ENCODE measurements at places on chromosomes 3 and 15.

GRCh38 chr3:13544951-13545651, 3.8 kb upstream of the FBLN2 start:
- no peak for DNase-seq

DNA sequence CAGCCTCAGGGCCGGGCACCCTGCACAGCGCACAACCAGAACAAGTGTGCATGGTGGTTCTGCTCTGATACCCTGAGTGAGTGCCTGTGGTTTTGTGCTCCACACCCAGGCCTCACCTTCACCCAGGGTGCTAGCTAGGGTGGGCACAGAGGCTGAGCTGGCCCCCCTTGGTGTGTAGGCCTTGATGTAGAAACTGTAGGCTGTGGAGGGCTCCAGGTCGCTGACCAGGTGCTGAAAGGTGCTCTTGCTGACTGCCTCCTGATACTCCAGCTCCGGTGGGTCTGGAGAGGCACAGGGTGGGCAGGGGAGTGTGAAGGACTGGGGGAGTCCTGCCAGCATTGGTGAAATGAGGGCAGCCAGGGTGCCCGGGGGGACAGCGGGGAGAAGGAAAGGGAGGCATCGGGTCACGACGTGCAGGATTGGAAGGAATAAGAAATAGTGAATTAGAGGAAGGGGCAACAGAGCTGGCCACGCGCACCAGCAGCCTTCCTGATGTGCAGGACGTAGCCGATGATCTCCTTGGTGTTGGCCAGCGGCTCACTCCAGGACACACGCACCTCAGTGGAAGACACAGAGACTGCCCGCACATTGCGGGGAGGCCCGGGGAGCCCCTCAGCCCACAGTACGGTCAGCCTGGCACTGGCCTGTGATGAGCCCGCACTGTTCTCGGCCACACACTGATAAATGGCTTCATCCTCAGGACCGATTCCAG, 26.6 kb downstream of the RNU5B-1 start:
- no peak for DNase-seq

DNA sequence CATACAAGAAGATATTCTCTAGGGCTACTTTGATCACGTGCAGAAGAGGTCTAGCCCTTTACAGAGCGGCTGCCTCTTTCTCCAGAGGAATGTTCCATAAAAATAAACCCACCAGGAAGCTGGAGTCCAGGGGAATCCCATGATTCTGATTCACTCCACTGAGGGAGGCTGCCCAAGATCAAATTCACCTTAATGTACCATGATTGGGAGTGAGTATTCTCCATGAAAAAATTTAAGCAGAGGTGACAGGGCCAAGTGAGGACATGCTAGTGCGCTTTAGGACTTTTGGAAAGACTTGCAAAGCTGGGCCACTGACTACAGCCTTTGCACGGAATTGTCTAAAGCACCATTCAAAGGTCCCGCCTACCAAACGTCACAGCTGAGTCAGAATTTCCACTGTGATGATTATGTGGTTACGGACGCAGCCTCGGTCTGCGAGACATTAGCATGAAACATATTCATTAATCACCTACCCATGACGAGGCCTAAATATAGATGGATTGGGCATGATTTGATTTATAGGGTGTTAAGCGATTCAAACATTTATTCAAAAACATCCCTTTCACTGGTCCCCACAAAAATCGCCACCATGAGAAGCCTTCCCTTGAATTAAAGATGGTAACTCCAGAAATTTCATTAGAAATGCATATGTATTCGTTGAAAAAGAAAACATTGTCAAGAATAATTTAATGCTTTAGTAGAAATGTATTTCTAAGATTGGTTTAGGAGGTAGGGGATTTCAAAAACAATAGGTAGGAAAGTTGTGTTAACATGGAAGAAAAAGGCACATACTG, 152.6 kb downstream of the GREM1 start:
- DNase-seq: no peak

DNA sequence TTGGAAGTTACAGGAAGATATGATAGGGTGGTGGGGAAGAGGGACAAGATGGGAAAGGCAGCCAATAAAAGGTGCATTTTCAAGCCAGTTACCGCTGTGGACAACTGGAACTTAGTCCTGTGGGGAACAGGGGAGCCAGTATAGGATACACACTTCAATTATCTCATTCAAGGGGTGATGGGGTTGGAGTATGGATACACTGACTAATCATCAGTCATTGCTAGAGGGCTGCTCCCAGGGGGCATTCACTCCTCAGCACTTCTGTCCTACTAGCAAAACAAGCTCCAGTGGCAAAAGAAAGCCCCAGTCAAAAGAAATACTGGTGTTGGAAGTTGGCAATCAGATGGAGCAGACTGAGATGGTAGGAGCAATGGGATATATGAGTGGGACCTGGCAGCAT, 183.4 kb upstream of the GADL1 start:
- no peak for DNase-seq

DNA sequence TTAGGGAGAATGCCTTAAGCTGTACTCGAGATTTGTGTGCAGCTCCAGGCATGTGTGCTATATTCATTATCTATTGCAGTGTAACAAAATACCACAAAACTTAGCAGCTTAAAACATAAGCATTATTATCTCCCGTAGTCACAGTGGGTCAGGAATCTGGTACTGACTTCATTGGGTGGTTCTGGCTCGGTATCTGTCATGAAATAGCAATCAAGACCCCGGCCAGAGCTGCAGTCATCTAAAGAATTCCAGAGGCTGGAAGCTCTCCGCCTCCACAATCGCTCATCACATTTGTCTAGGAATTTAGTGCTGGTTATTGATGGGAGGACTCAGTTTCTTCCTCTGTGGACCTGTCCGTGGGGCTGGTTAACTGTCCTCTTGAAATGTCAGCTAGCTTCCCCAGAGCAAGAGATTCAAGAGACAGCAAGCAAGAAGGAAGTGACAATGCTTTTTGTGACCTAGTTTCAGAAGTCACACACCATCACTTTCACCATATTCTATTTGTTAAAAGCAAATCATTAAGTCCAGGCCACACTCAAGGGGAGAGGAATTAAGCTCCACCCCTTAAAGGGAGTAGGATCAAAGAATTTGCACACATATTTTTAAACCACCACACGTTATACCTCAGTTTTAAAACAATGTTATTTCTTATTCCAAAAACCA, 76.1 kb downstream of the TOP2B start:
- no peak for DNase-seq

GRCh38 chr3:178686826-178687225, 150.6 kb downstream of the KCNMB2 start:
- no peak for DNase-seq

GRCh38 chr15:59159210-59159609, 47.4 kb upstream of the LDHAL6B start:
- DNase-seq: no peak

GRCh38 chr3:72049300-72049699, 264.4 kb upstream of the PROK2 start:
- DNase-seq: no peak

- DNase-seq: no peak
Measured at GRCh38 chr3:30170681-30171438, 435.5 kb upstream of the TGFBR2 start.

- no peak for DNase-seq
Measured at GRCh38 chr3:146345900-146346299, 95.0 kb upstream of the PLSCR4 start.

DNA sequence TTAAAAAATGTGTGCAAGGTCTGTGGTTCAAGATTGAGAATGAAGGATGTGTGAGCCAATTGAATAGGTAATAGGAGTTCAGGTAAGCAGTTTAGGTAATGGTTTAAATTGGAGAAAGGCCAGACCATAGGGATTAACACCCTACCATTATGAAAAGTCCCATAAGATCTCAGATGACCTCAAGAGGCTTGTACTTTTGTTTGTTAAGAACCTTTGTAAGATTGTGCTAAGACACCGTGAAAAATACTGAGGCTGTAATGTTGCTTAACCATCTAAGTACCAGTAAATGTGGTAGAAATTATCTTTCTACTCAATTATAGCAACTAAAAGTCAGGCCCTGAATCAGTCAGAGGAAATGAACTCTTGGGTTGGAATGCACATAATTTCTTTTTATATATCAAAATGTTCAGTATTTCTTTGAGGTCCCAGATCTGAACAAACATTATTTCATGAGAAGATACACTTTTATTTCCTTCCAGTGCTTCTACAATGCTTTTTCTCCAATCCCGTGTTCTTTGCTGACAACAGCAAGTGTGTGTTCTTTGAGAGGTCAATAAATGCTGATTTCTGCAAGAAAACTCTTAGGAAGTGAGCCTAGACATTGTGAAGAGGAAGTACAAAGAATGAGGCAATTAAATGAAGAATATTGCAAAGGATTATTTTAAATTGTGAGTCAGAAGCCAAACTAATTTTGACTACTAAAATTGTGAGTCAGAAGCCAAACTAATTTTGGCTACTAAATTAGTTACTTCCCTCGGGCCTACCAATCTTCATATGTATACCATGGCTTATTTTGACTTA, 66.4 kb downstream of the TCF12 start:
- DNase-seq: no peak

DNA sequence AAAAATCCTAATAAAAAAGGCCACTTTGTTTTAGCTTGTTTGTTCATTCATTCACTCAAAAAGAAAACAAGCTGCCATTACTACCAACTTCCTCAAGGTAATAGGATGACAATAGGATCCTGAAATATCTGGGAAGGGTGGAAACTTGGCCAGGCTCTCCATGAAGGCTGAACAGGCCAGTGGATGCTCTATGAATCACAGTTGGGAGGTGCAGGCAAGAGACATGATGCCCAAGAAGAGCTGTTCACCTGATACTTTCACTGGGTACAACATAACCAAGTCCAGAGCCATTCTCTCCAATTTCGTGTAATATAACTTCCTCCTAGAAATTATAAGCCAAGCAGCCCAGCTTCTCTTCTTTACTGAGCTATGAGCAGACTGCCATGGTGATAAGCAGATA, 37.3 kb downstream of the NMNAT3 start:
- no peak for DNase-seq

GRCh38 chr3:74089814-74090213, 465.1 kb upstream of the PDZRN3 start:
- no peak for DNase-seq

- DNase-seq: no peak
Measured at GRCh38 chr15:91634179-91634578, 219.3 kb upstream of the SLCO3A1 start.

DNA sequence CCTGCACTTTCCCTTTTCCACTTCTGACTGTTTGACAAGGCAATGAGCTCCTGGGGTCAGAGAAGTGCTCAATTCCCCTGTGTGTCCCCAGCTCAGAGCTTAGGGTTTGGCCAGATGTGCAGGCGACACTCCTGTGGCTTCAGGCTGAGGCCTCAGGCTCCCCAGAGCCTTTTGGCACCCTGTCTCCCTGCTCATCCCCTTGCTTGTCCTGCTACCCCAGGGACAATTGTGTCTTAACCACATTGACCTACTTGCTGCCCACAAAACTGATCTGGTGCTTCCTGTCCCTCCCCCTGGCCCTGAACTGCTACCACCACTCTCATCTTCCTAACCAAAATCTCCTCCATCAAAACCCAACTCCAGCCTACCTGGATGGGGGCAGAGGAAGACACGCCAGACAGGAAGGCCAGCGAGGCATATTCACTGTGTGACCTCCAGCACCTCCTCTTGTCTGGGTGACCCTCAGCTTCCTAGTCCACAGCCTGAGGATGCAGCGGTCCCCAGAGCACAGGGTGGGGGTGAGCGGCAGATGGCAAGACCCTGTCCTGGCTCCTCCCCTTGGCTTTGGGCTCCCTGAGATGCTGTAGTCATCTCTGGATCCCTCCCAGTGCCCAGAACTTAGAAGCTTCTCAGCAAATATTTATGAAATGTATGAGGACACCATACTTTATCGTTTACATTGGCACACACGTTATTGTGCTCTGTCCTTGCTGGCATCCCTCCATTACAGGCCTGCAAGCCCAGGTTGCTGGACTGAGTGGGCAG, 98.9 kb upstream of the SLC6A6 start:
- no peak for DNase-seq

GRCh38 chr15:29852201-29852600, 29.9 kb upstream of the TJP1 start:
- no peak for DNase-seq

GRCh38 chr3:141223673-141224166, 7.9 kb upstream of the PXYLP1 start:
- DNase-seq: no peak

- DNase-seq: no peak
Measured at GRCh38 chr3:188006726-188007393, 147.1 kb upstream of the LPP start.

DNA sequence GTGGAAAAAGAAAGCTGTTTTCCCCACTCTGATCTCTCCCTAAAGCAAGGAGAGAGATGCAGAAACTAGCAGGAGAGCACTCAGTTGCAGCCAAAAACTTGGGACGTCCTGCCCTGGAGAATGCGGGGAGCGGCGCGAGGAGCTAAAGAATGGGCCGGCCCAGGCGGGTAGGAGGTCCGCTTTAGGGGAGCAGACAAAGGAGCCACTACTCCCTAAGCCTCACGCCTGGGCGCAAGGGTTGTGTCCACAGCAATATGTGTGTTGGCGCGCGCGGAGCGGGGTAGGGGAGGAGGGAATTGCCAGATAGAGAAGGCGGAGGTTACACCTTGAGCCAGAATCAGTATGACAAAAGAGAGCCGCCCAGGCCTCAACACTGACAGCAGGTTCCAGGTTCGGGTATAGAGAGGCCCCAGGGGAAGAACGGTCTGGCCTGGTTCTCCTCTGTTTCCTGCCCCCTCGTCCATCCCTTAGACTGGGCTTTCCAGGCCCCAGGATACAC, 2.9 kb downstream of the WNT5A start:
- DNase-seq: no peak
